ENCODE measurements at places on chromosomes 7 and 10.

DNA sequence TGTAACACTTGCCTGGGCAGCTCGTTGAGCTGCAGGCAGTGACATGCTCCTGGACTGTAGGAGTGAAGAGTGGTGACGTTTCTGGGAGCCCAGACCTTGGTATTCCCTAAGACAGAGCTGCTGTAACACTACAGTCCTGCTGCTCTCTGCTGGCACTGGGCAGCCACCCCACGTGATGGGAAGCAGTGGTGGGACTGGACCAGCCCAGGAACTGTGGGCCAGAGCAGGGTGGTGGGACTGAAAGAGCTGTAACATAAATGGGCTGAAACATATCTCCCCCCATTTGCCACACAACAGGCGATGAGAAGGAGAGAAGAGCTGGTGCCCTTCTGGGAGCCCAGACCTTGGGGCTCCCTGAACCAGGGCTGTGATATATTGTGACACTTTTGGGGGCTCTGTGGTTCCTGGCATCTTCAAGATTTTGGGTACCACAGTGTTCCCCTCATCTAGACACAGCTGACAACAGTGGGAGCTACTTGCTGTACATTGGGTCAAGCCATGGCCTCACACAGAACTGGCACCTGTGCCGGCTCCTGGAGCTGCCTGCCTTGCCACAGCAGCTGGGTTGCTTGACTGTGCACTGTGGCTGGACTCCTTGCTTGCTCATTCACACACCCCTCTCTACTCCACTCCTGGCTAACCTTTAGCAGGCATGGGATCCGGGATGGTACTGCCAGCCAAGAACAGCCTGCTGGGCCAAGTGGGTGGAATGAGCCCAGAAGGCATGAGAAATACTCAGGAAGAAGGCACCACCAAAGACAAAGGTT is 161.3 kb upstream of the PCDH15 start:
- DNase-seq, result no peak

GRCh38 chr10:95511314-95511713 is 49.9 kb downstream of the SORBS1 start:
- no peak for DNase-seq

DNA sequence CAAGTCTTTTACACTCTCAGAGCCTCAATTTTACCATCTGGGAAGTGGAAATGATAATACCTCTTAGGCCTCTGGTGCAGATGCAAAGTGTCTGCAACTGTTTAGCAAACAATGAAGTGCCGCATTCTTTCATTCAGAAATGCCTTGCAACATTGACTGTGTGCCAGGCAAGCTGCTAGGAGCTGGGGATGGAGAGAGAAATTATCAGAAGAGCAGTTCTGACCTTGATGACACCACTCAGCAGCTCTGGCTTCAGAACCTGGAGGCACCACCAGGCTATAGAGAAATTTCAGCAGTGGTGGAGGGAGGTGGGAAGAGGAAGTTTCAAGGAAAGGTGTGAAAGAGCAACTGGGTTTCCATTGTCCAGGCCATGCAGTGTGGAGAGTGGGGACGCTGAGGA is 78.1 kb upstream of the HABP2 start:
- no peak for DNase-seq

- no peak for DNase-seq
Observed at GRCh38 chr10:70928140-70928539, 39.8 kb upstream of the PCBD1 start.

GRCh38 chr10:129339191-129339590 is 127.8 kb upstream of the MGMT start:
- DNase-seq, result no peak

DNA sequence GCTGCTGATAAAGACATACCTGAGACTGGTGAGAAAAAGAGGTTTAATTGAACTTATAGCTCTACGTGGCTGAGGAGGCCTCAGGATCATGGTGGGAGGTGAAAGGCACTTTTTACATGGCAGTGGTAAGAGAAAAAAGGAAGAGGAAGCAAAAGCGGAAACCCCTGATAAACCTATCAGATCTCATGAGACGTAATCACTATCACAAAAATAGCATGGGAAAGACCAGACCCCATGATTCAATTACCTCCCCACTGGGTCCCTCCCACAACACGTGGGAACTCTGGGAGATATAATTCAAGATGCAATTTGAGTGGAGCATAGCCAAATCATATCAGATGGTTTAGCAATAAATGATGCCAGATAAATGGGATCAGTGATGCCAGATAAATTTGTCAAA is 892.0 kb upstream of the CELF2 start:
- DNase-seq, result no peak

GRCh38 chr7:3201937-3202710 is 98.9 kb upstream of the SDK1 start:
- no peak for DNase-seq

DNA sequence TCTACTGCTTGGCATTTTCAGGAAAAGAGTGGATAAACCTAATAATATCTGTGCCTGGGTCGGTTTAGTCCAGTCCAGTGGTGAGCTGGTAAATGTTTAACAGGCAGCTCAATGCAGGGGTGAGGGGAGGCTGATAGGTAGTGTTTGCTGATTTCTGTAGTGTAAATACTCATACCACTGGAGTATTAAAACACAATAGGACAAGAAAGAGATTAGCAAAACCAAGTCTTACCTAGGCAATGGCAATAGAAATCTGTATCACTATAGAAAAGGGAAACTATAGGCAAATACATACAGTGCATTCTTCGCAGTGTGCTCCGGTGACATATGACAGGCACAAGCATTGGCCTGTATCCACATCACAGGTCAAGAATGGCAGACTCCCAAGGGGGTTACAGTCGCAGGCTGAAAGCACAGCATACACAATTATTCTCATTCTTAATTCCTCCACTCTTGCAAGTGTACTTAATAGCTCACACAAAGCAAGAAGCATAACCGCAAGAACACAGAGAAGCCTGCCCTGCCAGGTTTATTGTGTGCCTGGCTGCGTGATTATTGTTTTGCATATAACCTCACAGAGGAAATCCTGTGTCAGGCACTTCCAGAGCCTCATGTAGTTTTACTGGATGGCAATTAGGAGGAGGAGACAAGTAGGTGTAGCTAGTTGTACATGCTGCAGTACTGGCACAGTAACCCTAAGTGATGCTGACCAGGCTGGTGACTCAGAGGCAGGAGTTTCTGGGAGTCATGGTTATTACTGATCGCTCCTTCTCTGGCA is 35.0 kb downstream of the LAMB4 start:
- DNase-seq, result peak; percentile 88

GRCh38 chr10:57102236-57102635 is 741.2 kb upstream of the ZWINT start:
- DNase-seq, result no peak

DNA sequence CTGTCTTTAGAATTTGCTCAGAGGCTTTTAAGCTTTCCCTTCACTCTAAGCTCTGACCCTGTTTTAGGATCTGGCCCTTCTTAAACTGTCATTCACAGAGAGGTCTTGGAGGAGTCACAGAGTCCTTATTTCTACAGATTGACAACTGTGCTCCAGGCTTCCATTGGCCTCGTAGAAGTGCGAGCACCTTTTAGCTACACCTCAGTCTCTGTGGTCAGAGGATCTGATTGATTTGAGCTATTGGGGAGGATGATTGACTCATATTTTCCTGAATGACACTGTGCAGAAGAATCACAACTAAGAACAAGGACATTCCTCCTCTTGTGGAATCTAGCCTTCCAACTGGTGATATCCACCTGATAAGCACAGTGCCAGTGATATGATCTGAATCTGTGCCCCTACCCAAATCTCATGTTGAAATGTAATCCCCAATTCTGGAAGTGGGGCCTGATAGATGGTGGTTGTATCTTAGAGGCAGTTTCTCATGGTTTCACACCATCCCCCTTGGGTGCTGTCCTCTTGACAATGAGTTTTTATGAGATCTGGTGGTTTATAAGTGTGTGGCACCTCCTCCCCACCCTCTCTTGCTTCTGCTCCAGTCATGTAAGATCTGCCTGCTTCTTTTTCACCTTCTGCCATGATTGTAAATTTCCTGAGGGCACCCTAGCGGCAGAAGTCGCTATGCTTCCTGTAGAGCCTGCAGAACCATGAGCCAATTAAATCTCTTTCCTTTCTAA is 3.2 kb downstream of the CYP3A7 start:
- DNase-seq, result no peak

- no peak for DNase-seq
Observed at GRCh38 chr7:50663396-50664102, 98.3 kb upstream of the DDC start.

DNA sequence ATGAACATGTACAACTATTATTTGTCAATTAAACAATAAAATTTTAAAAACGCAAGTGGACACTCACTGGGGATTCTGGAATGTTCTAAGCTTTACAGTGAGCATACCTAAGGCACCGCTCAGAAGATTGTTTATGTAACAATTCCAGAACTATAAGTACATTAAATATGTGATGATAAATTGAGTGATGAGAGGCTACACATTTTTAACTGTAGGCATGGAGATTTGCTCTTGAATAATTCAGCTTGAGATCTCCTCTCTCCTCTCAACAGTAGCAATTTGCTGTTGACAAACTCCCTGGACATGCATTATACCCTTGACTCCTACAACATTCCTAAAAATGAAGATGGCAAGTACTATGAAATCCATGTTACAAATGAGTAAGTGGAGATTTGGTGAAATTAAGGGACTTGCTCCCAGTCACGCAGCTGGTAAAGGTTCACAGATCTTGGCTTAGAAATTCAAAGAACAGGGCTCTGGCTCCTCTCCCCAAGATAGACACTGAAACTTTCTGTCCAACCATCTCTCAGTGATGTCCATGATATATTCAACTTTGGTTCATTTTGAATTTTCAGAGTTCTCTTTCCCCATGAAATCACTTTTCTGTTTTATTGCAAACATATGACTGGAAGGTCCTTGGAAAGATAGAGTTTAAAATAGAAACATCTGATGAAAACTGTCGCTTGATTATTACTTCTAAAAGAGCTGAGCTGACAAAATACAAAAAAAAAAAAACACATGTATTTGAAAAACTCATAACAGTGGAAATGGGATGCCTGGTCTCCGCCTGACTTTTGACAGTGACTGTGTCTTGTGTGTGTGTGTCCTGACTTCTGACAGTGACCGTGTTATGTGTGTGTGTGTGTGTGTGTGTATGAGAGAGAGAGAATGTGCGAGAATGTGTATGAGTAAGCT is 488.3 kb downstream of the TNS3 start:
- DNase-seq, result no peak

GRCh38 chr10:125936331-125936730 is 40.0 kb downstream of the FANK1 start:
- DNase-seq, result no peak

DNA sequence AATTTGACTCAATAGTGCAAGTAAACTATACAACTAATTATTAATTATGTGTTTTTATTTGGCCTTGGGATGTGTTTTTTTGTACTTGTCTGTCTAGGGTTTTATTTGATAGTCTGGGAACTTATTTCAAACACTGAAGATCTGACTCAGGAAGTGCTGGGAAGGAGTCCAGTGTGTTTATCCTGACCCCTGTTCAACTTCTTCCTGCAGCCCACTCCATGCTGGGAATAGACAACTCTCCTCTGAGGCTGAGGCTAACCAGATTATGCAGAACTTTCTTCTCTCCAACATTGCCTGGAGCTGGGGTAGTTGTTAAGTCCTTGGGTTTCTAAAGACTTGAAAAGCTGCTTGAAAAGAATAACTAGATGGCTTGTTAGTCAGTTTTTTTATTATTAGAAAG is 6.9 kb downstream of the CISD1 start:
- no peak for DNase-seq

DNA sequence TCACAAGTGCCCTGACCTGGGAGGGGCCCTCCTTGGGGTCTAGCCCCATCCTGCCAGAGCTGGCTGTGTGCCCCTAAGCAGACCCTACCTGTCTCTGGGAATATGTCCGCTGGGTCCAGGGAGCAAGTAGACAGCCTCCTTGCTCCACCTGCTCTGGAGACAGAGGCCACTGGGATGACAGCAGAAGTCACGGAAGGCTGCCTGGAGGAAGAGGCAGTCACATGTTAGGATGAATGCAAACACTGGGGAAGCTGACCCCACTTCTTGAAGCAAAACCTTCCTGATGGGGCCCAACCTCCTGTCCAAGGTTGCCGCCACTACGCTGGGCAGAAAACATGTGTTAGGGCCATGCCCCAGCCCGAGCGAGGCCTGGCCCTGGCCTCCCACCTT is 11.7 kb upstream of the LFNG start:
- DNase-seq, result no peak

GRCh38 chr7:139739863-139740597 is 37.8 kb downstream of the HIPK2 start:
- peak; percentile 86 for DNase-seq

DNA sequence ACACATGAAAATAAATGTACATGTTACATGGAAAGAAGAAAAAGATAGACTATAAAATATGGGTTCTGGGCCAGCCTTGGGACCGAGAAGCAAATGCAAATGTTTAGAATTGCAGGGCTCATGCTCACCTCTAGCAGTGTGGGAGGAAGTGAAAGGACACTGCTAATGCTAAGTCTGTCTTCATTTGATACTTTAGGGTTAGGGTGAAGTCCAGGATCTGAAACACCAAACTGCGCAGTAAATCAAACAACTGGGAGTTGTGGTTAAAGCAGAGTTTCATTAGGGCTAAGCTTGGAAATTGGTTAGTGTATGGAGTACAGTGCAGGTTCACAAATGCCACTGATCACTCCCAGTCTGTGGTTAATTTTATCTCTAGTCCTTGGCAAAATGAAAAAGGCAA is 73.2 kb upstream of the PDK4 start:
- no peak for DNase-seq

DNA sequence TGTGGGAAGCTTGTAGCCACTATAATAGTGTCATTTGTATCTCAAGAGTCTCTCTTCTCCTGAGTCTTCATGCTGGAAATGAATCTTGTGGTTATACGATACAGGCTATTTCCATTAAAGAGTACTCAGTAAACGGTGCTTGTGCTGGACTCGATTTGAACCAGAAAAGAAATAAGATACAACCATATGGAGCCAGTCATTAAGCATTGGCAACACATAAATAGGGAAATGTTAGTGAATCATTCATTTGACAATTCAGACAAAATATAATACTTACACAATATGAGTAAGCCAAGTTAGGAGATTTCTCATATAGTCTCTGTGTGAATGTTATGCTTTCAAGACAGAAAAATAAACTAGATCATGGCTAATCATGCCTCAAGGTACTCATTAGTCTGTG is 356.8 kb downstream of the PLXDC2 start:
- DNase-seq, result no peak

DNA sequence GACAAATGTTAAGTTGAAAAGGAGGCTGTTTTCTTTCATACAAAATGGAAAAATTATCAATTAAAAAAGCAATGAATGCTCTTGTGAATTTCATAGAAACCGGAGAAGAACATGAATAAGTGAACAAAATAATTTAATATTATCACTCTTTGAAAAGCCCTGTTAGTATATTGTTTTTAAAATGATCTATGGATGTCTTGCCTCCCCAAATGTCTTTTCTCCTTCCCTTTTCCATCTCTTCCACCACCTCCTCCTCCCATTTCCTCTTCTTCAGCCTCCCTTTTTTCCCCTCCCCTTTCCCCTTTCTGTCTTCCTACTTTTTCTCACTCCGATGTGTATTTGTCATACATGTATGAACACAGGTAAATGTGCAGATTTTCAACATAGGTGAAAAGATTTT is 234.7 kb downstream of the MALRD1 start:
- DNase-seq, result no peak

All from DMS79 (cell line).